Stimulated activated CD8-positive, alpha-beta memory T cell treated with anti-CD3 and anti-CD28 coated beads, Interleukin-7, amount 100 ng/mL, for 1 hour (primary cell): ENCODE measurements at places on chromosomes 2 and 18.

DNA sequence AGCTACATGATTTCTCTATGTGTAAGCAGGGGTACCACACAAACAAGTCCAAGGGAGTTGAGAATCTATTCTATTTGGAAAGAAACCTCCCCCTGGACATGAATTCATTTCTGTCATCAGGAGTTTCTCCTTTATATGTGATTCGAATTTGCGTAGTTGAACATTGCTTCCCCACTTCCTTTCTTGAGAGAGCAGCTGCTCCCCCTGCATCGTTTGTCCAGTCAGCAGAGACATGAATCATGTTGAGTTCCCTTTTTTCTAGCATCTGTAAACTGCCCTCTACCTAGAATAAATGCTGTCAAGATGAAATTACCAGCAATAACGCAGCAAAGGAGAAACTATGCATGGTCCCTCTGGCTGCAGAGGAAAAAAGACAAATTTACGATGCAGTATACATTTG, 73.8 kb downstream of the KIF5C start:
- DNase-seq, result no peak

- DNase-seq, result no peak
Observed at GRCh38 chr2:72332720-72333119, 185.1 kb upstream of the CYP26B1 start.

DNA sequence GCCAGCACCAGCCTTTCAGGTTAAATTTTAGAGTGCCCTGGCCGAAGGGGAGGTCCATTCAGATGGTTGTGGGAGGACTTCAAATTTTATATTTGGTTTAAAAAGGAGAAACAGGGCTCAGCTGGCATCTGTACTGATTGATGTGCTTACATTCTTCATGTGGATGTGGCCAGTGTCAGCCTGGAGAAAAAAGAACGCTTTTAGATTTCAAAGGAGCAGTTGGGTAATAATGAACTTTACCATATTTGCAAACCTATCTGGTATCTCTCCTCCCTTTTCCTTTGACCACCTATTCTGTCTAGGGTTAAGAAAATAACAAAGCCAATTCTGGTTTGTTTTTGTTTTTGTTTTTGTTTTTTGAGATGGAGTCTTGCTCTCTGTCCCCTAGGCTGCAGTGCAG, 21.3 kb downstream of the RAB12 start:
- DNase-seq, result no peak

DNA sequence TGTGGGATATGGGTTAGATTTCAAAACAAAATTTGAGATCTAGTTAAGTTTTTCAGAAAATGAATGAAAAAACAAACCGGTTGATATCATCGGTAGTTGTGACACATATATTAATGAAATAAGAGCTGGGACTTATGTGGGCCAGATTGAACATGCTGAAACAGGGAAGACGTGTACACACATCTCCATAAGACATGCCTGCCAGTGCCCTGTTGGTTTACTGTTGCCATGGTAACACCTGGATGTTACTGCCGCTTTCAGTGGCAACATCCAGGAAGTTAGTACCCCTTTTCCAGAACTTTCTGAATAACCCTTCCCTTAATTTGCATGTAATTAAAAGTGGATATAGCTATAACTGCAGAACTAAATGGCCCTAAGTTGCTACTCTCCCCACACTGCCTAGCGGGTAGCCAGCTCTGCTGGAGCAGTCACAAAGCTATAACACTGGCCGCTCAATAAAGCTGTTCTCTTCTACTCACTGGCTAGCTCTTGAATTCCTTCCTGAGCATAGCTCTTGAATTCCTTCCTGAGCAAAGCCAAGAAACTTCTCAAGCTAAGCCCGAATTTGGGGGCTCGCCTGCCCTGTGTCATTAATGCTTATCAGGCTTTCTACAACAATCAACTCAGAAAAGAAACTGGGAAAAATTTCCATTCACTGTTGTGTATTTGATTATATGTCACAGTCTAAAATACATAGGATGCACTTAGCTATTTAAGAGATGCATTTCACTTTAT, 776.3 kb upstream of the CDH7 start:
- DNase-seq, result no peak

DNA sequence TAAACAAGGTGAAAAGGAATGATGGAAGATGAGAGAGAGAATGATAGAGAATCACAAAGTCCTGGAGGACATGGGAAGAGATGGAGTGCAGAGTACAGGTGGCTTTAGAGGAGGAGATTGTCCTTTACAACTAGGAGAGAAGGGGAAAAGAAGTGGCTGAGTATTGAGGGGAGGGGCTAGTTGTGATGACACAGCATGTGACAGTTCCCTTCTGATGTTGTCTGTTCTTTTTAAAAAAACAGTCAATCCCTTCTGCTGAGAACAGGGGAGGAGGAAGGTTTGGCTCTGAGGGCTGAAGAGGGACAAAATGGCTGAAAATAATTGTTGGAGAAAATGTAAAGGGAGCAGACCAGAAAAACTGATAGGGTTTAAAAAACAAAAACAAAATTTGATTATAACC, 44.0 kb downstream of the STEAP3 start:
- DNase-seq, result no peak

GRCh38 chr2:45011121-45011520, 1.9 kb upstream of the SIX2 start:
- no peak for DNase-seq

GRCh38 chr2:26578581-26578980, 62.6 kb downstream of the CIB4 start:
- DNase-seq, result no peak

DNA sequence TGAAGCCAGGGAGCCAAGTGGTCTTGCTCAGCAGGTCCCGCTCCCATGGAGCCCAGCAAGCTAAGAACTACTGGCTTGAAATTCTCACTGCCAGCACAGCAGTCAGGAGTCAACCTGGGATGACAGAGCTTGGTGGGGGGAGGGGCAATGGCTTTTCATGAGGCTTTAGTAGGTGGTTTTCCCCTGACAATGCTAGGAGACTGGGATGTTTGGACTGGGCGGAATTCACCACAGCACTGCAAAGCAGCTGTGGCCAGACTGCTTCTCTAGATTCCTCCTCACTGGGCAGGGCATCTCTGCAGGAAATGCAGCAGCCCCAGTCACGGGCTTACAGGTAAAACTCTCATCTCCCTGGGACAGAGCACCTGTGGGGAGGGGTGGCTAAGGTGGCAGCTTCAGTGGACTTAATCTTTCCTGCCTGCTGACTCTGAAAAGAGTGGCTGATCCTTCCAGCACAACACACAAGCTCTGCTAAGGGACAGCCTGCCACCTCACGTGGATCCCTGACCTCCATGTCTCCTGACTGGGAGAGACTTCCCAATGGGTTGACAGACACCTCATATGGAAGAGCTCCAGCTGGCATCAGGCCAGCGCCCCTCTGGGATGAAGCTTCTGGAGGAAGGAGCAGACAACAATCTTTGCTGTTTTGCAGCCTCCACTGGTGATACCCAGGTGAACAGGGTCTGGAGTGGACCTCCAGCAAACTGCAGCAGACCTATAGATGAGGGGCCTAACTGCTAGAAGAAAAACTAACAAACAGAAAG, 349.7 kb upstream of the ST6GAL2 start:
- DNase-seq, result no peak

DNA sequence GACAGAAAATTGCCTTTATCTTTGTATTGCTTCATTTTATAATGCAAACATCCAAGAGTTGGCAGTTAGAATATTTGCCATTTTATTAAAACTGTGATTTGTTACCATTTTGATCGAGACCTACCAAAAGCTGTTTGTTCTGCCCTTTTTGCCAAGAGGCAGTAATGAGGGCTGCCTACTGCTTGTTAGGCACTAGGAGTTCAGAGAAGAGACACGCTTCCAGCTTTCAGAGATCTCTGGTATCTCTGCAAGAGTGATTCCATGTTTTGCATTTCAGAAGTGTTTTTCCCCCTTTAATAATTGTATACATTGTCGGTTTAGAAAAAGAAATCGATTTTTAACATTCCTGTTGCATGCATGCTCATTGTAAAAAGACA, 628 bp downstream of the MRPL30 start:
- DNase-seq, result no peak

DNA sequence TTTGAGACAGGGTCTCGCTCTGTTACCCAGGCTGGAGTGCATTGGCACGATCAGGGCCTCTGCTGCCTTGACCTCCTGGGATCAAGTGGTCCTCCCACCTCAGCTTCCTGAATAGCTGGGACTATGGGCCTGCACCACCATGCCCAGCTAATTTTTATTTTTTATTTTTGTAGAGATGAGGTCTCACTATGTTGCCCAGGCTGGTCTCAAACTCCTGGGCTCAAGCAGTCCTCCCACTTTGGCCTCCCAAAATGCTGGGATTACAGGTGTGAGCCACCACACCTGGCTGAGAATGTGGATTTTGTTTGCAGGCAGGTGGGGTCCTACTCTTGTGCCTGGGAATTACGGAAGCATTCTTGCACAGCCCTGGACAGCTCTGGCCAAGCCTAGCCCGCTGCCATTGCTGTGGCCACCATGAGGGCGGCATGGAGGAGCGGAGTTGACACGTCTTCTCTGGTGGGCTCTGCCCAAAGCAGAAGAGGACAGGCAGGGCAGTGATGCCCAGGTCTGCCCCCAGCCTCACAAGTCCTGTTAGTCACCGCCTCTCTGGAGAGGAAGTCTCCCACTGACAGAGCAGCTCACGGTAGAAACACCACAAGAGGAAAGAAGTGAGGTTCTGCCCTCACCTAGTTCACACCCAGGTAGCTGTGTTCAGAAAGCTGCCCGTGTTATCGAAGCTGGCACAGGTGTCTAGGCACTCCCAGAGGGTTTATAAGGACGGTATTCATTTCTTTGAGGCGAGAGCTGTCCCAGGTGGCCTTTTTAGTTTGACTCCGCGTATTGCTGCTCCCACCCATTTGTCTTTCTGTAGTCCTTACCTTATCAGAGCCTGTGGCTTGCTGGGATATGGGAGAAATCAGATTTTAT, 46.2 kb downstream of the ARMC9 start:
- DNase-seq, result no peak

- no peak for DNase-seq
Observed at GRCh38 chr2:239814861-239815601, 210.1 kb downstream of the NDUFA10 start.

DNA sequence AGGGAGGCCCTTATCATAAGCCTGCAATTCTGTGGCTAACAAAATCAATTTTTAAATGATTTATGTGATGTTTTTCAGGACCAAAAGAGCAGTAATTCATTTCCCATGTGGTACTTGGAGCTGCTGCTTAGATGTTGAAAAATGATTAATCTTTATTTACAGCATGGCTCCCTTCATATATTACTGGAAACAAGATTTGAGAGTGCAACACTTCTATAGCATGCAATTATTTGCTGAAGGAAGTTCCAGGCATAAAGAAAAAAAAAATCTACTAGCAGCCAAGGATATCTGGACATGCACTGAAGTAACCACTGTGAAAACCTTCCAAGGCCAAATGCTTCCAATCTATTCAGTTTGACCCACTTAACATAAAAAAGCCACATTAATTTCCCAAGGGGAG, 186.3 kb downstream of the SLC8A1 start:
- no peak for DNase-seq

DNA sequence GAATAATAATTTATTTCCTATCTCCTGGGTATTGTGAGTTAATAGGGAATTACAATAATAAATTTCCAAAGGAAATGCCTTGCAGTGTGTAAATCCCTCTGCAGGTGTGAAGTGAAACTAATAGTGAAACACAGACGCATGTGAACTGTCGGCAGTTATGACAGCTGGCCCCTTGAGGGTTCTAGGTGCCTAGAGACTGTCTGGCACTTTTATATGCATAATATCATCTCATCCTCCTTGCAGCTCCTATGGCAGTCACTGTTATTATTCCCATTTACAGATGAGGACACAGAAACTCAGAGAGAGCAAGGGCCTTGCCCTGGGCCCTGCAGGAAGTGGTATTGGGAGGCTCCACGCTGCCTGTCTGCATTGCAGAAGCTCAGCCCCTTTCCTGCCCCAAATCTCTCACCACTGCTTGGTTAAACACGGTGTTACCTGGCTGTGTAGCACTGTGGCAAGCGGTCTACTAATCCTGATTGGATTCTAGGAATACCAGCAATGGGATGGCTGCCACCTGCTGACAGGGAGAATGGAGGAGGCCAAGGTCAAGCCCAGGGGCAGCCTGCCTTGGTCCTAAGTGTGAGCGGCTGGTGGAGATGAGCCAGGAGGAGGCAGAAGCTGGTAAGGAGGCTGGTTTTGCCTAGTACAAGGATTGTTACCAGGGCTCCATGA, 32.8 kb upstream of the ACKR3 start:
- DNase-seq, result no peak

DNA sequence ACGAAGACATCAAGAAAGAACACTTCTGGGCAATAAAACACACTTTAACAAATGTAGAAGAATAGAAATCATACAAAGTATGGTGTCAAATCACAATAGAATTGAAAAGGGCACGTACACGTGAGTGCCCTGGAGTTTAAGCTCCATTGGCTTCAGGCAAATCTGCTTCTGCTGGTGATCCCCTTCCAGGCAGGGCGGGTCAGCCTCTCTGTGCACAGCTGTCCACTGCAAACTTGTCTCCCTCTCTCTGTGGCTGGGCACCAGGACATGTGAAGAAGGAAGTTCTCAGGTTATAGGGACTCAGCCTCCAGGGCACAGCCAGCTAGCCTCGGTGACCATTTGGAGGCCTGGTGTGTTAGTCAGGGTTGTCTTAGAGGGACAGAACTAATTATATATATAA, 66.0 kb downstream of the ST3GAL5 start:
- DNase-seq, result no peak

- no peak for DNase-seq
Observed at GRCh38 chr2:200592406-200593075, 6.7 kb downstream of the AOX1 start.

DNA sequence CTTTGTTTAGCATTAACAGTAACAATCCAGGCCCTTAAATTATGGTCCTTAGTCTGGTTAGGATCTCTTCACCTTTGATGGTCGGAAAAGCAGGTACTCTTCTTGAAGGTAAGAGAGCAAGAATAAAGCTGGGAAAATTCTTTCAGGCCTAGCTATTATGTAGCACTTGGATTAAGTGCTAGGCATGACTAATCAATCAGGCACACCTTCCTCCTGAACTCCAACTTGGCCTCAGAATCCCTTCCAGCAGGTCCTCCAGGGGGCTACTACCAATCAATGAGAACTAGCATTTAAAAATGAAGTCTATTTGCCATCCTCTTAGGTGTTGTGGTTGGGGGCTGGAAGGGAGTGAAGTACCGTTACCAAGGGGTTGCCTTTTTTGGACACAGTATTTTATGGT, 3.7 kb downstream of the SMYD1 start:
- no peak for DNase-seq

DNA sequence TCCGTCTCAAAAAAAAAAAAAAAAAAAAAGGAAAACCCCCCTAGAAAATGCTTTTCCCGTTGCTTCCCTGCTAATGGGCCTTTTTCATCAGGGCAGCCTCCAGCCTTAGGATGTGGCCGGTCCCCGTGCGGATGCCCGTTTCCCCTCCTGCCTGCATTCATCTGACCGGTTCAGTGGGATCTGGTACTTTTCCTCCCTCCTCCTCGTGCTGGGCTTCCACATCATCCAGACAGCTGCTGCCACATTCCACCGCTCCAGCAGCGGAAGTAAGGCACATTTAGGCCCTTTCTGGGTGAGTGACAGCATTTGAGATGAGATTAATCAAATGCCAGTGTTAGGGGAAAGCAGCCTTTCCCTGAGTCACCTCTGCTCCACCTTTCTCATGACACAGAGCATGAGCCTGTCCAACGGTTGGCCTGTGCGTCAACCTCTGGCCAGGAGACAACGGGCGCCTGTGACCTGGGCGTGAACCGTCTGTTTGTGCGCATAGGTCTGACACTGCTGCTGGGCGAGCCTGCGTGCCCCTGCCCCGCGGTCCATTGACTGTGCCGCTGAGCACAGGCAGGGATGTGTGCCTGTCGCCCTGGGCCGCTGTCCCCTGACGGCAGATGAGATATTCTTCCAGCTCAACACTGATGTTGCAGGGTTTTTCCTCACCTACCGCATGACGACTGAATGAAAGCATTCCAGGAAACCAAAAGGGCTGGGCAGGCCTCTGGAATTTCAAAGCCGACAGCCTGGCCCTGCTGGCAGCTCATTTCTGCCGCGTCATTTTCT, 174.0 kb downstream of the TGIF1 start:
- no peak for DNase-seq
